HFFc6 (cell line): ENCODE measurements at places on chromosomes 11 and 22.

DNA sequence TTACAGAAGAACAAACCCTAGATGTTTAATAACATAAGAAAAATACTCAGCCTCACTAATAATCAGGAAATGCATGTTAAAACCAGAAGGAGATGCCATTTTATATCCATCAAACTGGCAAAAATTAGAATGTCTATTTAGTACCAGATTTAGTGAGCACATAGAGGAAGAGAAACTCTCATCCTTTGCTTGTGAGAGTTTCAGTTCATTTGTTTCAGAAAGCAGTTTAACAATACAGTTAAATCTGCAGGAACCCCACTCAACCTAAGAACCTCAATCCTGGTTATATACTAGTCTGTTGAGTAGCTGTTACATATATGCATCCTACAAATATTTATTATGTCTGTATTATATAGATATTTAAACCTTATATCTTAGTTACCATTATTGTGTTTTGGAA lies 172.6 kb downstream of the WNT11 start:
- H3K4me1 ChIP-seq = peaks cover 32% of the 10 kb centered on the region
- no peak overlapping the region for H3K27ac ChIP-seq
- H3K27me3 ChIP-seq = no peaks in the 10 kb centered on the region
- no peak overlapping the region for H3K4me3 ChIP-seq
- DNase-seq = no peak

GRCh38 chr11:60952742-60953170 lies 780 bp upstream of the SLC15A3 start:
- peak overlapping the region; percentile 82 for H3K27ac ChIP-seq
- peaks cover 6% of the 10 kb centered on the region for H3K27me3 ChIP-seq
- H3K4me1 ChIP-seq = peaks cover 29% of the 10 kb centered on the region
- peak overlapping the region; percentile 90 for H3K4me3 ChIP-seq

DNA sequence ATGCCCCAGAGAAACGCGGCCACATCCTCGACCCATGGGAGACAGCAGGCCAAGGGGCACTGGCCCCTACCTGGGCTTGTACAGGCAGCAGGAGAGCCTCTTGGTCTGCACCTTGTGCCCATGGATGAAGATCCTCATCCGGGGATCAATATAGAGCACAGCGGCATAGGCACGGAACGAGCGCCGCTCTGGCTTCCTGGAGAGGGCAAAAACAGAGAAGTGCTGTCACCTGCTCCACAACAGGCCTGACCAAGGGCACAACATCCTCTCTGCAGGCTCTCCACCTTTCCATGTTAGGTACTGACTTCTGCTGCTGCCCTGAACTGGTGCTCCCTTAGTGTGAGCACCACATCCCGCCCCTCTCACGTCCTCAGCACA lies 27.2 kb downstream of the MORC2 start:
- H3K4me1 ChIP-seq = no peaks in the 10 kb centered on the region
- H3K27ac ChIP-seq = no peak overlapping the region
- DNase-seq = no peak
- H3K4me3 ChIP-seq = no peak overlapping the region

GRCh38 chr11:75582895-75583717 lies 21.1 kb downstream of the SERPINH1 start:
- H3K4me3 ChIP-seq = peak overlapping the region; percentile 91
- peak overlapping the region; percentile 93 for H3K27ac ChIP-seq
- no peaks in the 10 kb centered on the region for H3K36me3 ChIP-seq
- peaks cover 32% of the 10 kb centered on the region for H3K4me1 ChIP-seq

DNA sequence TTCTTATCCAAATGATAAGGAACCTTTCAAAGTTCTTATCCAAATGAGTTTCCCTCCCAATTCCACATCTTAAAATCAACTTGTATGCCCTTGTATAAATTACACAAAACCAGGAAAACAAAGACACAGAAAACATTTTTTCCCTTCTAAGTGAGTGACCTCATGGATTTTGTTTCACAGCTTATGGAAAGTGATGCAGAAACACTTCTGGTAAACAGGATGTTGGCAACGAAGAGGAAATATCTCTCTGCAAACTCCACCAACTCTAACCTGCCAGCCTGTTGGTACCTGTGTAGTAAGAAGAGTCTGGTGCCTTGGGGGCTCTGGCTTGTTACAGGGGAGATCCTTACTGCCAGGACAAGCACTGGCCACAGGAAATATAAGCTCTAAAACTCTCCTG lies 57.0 kb downstream of the CELSR1 start:
- peaks cover 2% of the 10 kb centered on the region; the same call in 1 of the 2 replicates for H3K27me3 ChIP-seq
- no peak overlapping the region for H3K27ac ChIP-seq
- H3K4me3 ChIP-seq = no peak overlapping the region
- no peaks in the 10 kb centered on the region for H3K36me3 ChIP-seq
- peaks cover 10% of the 10 kb centered on the region for H3K4me1 ChIP-seq

GRCh38 chr11:86746514-86746913 lies 53.8 kb upstream of the PRSS23 start:
- peak overlapping the region; percentile 77 for H3K27ac ChIP-seq
- H3K27me3 ChIP-seq = no peaks in the 10 kb centered on the region; the same call in 1 of the 2 replicates
- H3K36me3 ChIP-seq = peaks cover 10% of the 10 kb centered on the region
- DNase-seq = no peak
- no peak overlapping the region for H3K4me3 ChIP-seq

DNA sequence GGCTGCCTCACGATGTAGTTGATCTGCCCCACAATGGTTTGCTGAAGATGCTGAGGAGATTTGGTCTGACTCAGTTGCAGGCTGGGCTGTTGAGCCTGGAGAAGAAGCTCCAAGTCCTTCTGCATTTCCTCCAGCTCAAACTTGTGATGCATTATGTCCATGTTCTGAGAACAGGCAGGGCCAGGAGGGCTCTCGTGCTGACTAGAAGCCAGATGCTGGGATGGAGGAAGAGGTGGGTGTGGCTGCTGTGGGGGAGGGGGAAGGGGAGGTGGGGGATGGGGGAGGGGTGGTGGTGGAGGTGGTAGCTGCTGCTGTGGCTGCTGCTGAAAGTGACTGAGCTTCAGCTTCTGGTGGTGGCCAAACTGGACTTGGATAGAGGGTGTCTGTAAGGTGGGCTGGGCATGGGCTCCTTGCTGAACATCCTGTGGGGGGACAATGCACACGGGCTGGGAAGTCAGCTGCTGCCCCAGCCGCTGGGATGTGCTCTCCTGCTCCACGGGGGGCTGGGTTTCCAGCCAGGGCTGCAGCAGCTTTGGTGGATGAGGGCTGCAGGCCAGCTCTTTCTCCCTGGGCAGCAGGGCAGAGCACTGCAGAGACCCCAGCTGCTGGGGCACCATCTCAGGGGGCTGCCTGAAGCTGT lies 42.1 kb downstream of the TRIM66 start:
- H3K27ac ChIP-seq = no peak overlapping the region
- H3K36me3 ChIP-seq = peaks cover 41% of the 10 kb centered on the region
- no peak for DNase-seq
- H3K27me3 ChIP-seq = no peaks in the 10 kb centered on the region; the same call in 1 of the 2 replicates
- H3K4me1 ChIP-seq = peaks cover 19% of the 10 kb centered on the region

DNA sequence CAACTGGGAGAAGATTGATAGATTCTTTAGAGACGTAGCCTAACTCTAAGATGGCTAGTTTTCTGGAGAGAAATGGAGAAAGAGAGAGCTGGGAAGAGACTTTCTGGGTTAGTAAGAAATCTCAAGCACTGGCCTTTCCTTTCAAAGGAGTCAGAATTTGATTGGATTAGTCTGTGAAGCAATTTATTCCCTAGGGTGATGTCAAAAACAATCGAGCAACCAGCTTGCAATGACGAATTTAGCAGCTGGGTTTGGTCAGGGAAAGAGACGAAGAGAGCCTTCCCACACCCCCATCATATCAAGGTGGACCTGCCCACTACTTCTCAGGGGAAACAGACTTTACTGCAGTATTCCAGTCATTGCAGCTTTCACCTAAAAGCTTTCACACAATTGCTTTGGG lies 10.8 kb downstream of the KRTAP5-6 start:
- no peak overlapping the region for H3K27ac ChIP-seq
- H3K4me3 ChIP-seq = no peak overlapping the region

DNA sequence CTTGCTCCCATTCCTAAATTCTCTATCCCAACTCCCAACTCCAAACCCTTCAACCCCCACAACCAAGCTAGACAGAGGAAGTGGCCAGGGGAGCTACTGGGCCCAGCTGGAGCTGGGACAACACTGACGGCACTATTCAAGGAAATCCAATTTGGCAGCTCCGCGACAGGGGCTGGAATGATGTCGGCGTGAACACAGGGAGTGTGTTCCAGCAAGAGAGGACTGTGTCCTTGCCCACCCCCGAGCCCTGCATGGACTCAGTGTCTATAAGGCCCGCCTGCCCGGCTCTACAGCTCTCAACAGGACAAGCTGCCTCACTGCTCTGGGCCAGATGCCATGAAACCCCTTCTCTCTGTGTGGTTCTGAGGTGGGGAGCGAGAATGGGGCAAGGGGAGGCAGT lies 11.3 kb downstream of the PCSK7 start:
- peaks cover 22% of the 10 kb centered on the region for H3K36me3 ChIP-seq
- no peak for DNase-seq
- H3K4me1 ChIP-seq = peaks cover 20% of the 10 kb centered on the region
- no peak overlapping the region for H3K27ac ChIP-seq

DNA sequence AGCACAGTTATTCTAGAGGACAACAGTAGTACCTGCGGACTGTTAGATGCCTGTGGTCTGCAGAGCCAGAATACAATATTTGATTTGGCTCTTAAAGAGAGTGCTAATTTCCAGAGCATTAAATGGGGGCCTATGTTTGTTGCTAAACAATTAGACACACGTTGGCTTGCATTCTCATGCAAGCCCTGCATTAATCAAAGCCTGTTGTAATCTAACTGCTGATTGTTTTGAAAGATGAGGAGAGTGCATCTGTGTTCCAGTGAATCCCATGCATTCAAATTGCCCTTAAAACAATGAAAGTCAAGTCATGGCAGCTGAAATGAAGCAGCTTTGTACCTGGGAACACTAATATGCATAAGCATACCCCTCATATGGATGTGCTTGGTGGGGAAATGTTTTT lies 419.4 kb downstream of the DYNC2H1 start:
- H3K36me3 ChIP-seq = no peaks in the 10 kb centered on the region
- no peak for DNase-seq
- peaks cover 82% of the 10 kb centered on the region for H3K4me1 ChIP-seq
- no peak overlapping the region; the same call in 1 of the 2 replicates for H3K4me3 ChIP-seq
- H3K27ac ChIP-seq = peak overlapping the region; percentile 92

DNA sequence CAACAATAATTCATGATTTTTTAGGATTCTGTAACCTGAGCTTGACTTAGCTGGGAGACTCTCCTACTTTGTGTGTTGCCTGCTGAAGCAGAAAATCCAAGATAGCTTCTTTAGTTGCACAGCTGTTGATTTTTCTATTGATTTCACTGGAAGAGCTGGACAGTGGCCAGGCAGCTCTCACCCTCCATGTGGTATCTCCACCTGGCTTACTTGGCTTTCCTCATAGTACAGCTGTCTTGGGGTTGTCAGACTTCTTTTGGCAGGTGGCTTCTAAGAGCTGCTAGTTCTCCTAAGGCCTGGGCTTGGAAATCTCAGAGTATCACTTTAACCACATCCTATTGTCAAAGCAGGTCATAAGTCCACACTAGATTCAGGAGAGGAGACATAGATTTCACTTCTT lies 130.8 kb upstream of the SPON1 start:
- H3K36me3 ChIP-seq = no peaks in the 10 kb centered on the region
- no peaks in the 10 kb centered on the region for H3K4me1 ChIP-seq
- no peak for DNase-seq
- no peak overlapping the region for H3K4me3 ChIP-seq
- no peak overlapping the region for H3K27ac ChIP-seq

GRCh38 chr11:36751335-36751781 lies 153.3 kb upstream of the RAG2 start:
- no peak for DNase-seq
- no peaks in the 10 kb centered on the region for H3K4me1 ChIP-seq
- no peak overlapping the region for H3K27ac ChIP-seq
- H3K4me3 ChIP-seq = no peak overlapping the region
- H3K36me3 ChIP-seq = no peaks in the 10 kb centered on the region
- H3K27me3 ChIP-seq = peaks cover 7% of the 10 kb centered on the region

DNA sequence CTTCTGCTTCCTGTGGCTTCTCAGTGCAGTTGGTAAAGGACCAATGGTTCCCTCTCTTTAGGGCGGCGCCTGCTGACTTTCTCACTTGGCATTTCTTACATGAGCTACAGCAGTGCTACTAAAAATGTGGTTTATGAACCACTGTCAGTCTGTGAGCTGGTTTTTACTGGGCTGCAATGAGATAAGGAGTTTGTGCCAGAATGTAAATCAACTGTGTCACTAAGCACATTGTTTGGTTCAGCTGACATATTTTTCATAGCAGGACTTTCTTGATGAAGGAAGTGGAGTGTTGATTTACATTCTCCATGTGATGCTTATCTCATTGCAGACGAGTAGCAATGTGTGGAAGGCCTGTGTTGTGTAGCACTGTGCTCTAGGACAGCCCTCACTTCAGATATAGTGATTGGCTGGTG lies 463.3 kb downstream of the SOX6 start:
- no peaks in the 10 kb centered on the region for H3K36me3 ChIP-seq
- H3K4me3 ChIP-seq = no peak overlapping the region
- peak; percentile 70 for DNase-seq
- peaks cover 25% of the 10 kb centered on the region; the same call in 1 of the 2 replicates for H3K4me1 ChIP-seq

DNA sequence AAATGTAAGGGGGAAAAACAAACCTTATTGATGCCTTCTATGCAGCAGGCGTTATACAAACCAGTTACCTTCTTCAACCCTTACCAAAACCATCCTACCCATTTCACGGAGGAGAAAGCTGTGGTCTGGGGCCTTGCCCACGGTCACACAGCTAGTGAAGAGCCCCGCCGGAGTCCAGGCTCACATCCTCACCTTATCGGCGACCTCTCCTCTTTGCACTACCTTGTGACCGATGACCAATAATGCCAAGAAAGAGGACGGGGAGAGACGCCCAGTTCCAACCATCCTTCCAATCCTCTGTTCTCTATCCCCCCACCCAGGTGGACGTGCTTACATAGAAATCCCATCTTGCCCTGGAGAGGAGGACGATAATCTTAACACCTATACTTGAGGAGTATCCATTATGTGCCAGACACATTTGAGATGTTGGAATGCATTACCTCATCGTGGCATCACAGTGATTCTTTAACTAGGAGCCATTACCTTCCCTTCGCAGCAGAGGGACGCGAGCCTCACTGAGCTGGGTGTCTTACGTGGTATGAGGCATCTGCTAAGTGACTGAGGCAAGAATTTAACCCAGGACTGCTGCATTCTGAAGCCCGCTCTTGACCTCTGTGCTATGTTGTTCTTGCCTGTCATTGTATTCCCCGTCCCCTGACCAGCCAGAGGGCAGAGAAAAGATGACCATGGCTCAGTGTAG lies 253.7 kb upstream of the B3GAT1 start:
- no peaks in the 10 kb centered on the region for H3K4me1 ChIP-seq
- H3K4me3 ChIP-seq = no peak overlapping the region
- no peak for DNase-seq
- peaks cover 4% of the 10 kb centered on the region; the same call in 1 of the 2 replicates for H3K27me3 ChIP-seq
- no peak overlapping the region for H3K27ac ChIP-seq
- peaks cover 2% of the 10 kb centered on the region; the same call in 1 of the 2 replicates for H3K36me3 ChIP-seq
